ENCODE measurements at places on chromosomes 7 and 10.

GRCh38 chr10:71797533-71798307 is 24.4 kb upstream of the VSIR start:
- DNase-seq, result no peak

DNA sequence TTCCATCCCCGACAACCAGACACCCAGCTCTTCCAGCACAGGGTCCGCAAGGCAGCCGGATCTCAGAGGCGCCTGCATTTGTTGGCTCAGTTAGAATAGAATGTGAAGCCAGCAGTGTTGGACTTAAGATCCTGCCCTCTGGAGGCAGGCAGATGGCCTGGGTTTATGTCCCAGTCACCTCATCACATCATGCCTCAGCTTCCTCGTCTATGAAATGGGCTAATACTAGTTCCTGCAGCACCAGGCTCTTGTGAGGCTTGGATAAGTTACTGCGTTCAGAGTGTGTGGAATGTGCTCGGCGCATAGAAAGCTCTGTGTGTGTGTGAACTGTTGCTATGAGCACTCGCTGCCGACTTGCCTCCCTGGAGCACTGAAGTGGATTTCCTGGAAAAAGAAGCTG is 202.5 kb upstream of the GPR26 start:
- DNase-seq, result no peak

GRCh38 chr10:46326971-46327370 is 40.2 kb downstream of the ANTXRL start:
- no peak for DNase-seq

GRCh38 chr10:2881720-2882620 is 185.4 kb upstream of the PFKP start:
- DNase-seq, result no peak

GRCh38 chr10:12129222-12130111 is at the start of gene SEC61A2:
SEC61A2 (plus strand) TSS chr10:12129677; CDS start chr10:12129788, 111 bp downstream.
- DNase-seq, result peak; percentile 50

GRCh38 chr10:80476685-80477084 is 22.6 kb downstream of the TSPAN14 start:
- DNase-seq, result no peak

GRCh38 chr7:50857804-50858489 is 75.3 kb upstream of the GRB10 start:
- DNase-seq, result peak; percentile 62

DNA sequence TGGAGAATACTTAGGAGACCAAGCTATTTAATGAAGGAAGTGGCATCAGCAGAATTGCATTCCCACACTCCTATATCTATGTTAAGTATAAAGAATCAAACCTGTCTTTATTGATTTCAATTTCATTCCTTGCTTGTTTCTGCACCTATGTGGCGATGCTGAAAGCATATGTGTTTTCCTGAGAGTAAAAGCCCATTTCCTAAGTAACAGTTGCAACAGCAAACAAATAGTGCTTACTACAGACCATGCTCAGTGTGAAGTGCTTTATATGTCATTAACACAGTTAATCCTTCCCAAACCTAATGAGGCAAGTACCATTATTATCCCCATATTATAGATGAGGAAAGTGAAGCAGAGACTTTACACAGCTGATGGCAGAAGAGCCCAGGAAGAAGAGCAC is 552.1 kb downstream of the PARD3 start:
- DNase-seq, result no peak

- DNase-seq, result peak; percentile 41
Observed at GRCh38 chr7:26534649-26535482, 243.2 kb downstream of the SNX10 start.

- no peak for DNase-seq
Observed at GRCh38 chr7:80216996-80217842, 82.6 kb downstream of the GNAI1 start.

DNA sequence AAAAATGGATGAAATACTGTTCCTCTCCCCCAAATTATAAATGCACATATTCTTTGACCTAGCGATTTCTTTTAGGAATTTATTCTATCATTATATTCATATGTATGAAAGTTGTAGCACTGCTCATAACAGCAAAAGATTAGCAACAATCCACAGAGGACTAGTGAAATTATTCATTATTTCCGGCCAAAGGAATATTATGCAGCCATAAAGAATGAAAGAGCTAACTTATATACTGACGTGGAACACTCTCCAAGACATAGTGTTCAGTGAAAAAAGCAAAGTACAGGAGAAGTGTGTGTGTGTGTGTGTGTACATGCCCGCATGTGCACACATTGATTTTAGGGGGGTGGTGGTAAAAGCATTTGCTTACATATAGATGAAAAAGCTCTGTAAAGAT is 23.3 kb downstream of the MMS19 start:
- DNase-seq, result no peak

DNA sequence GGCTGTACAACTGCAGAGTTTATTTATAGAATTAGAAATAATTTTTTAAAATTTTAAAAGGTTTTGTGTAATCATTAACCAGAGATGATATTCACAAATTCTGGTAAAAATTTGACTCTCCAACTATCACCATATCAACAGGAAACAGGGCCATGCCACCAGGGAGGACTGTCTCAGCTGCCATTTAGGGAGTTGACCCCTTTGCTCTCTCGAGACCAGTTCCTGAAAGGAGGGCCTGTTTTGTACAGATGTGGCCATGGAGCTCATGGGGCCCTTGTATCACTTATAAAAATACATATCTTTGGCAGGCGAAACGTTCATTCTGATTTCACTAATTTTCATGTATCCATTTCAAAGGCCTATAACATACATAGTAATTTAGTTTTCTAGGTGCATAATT is 20.3 kb downstream of the H2AZ2 start:
- no peak for DNase-seq

- DNase-seq, result no peak
Observed at GRCh38 chr10:87846023-87846422, 17.3 kb downstream of the KLLN start.

- no peak for DNase-seq
Observed at GRCh38 chr10:74891053-74891452, 64.7 kb downstream of the KAT6B start.

- peak; percentile 17 for DNase-seq
Observed at GRCh38 chr7:66557214-66558200, 71.2 kb upstream of the KCTD7 start.

DNA sequence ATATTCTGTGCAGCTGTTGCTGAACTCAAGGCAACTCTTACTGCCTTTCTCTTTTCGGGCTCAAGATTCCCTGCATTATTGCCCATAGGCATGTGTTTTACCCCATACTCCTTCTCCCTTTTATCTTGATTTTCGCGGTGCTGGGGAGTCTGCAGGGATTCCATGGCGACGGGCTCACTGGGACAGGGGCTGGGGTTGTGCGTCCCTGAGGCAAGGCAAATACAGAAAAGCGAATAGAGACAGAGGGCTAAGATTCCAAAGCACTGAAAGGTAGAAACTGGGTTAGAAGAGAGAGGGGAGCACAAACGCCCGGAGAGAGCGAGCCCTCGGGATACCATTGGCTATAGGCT is 519 bp upstream of the RPP38 start:
- no peak for DNase-seq

- no peak for DNase-seq
Observed at GRCh38 chr7:80860554-80860953, 58.3 kb downstream of the SEMA3C start.

DNA sequence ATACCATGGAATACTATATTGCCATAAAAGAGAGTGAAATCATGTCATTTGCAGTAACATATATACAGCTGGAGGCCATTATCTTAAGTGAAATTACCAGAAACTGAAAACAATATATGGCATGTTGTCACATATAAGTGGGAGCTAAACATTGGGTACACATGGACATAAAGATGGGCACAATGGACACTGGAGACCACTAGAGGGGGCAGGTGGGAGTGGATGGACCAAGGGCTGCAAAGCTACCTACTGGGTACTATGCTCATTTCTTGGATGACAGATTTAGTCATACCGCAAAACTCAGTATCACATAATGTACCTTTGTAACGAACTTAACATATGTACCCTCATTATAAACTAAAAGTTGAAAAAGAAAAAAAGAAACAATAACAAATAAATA is 1167.6 kb downstream of the NXPH1 start:
- DNase-seq, result no peak

- no peak for DNase-seq
Observed at GRCh38 chr7:26487780-26488515, 196.3 kb downstream of the SNX10 start.

DNA sequence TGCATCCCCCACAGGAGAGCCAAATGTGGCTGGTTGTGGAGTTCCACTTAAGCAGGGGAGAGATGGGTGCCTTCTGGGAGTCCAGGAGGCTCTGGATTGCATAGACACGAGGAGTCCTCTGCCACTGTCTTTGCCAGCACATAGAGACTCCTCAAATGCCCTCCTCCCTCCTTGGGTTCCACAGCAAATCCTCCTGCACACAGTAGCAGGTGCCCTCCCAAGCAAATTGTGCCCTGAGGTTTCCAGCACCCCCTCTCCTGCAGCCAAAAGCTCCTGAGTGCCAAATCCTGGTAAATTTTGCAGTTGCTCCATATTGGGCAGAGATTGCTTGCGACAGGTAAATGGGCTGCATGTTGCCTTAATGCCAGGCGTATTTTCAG is 5.8 kb downstream of the EVX1 start:
- DNase-seq, result no peak

DNA sequence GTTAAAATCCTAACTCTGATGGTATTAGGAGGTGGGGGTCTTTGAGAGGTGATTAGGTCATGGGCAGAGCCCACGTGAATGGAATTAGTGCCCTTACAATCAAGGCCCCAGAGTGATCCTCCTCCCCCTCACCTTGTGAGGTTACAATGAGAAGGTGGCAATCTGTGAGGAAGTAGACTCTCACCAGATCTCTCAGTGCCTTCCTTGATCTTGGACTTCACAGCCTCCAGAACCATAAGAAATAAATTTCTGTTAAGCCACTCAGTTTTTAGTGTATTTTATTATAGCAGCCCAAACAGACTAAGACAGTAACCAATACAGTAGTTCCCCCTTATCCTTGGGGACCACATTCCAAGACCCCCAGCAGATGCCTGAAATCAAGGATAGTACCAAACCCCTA is 32.0 kb downstream of the STRA8 start:
- DNase-seq, result no peak

DNA sequence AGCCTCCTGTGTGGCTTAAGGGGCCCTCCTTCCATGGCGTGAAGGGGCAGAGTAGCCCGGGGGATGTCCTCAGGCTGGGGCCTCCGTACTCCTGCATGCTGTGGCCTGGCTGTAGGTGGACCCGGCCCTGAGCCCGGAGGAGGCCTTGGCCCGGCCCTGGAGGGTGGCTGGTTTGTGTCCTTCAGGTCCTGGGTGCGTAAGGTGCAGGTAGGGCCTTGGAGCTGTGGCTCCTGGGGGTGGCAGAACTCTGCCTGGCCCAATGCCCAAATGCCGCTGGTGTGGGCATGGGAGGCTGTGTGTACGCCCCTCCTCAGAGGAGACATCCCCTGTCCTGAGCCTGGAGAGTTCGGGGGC is 26.9 kb upstream of the AMZ1 start:
- no peak for DNase-seq

All from NCI-H1092 (cell line).